Cerebellar nuclear complex (tissue), 1 donor: ENCODE measurements at places on chromosomes 7 and 10.
A peak's percentile ranks its signal among the peaks of the same experiment; 100 is the strongest.

- DNase-seq = no peak
Measured at GRCh38 chr10:6473901-6474370, 106.1 kb downstream of the PRKCQ start.

- DNase-seq = no peak
Measured at GRCh38 chr7:54898659-54899340, 120.0 kb upstream of the EGFR start.

DNA sequence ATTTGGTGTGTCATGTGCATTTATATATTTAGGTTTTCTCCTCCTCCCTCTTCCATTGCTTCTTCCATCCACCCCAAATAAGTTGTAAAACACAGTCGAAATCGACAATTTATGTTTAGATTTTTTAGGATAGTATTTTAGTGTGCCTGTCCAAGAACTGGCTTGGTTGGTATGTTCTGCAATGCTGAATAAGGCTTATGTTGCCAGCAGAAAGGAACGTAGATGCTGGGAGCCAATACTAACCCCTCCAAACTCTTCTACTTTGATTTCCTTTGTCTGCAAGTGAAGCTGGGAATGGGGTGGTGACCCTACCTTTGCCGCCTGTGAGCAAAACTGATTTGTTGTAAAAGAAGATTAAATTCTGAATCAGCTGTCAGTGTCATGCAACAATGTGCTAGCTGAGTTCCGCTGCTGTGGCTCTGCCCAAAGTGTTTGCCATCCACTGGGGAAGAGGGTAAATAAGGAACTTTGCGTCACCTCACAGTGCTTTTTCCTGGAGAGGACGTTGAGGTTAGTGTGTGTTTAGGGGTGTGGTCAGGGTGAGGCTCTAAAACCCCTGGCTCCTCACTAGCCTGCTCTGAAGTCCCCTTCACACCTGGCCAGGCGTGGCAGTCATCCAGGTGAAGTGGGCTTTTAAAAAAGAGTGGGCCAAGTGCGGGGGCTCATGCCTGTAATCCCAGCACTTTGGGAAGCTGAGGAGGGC lies 44.4 kb downstream of the TACC2 start:
- no peak for DNase-seq

DNA sequence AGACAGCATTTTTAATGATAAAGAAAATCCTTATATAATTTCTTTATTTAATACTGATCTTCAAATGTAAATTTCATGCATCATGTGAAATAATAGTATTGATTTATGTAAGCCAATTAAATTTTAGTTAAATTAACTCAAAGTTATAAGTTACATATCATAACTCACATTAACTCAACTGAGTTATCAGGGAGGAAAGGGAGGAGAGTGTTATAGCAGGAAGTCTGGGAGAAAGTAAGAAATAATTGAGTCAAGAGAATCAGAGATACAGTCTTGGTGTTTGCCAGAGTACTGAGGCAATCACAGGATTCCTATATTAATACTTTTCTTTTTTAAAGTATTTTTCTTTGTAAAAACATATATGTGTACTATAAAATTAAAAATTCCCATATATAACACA lies 4.0 kb downstream of the BICC1 start:
- DNase-seq = no peak

- DNase-seq = no peak
Measured at GRCh38 chr7:17598846-17599245, 300.4 kb downstream of the AHR start.

DNA sequence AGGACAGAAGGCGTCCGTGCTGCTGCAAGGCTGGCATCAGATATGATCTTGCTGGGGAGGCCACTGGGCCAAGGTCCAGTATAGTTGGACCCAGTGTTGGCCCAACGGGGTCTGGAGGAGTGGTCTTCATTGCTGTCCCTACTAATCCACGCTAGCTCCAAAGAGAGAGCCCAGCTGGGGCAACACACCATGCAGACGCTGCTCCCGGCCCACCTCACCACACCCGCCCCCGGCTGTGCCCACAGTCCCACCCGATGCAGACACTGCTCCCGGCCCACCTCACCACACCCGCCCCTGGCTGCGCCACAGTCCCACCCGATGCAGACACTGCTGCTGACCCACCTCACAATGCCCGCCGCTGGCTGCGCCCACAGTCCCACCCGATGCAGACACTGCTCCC lies 121.5 kb downstream of the VIPR2 start:
- no peak for DNase-seq

GRCh38 chr10:79346388-79347225 lies 662 bp upstream of the PPIF start:
- DNase-seq = no peak

GRCh38 chr7:98621573-98622482 lies 4.7 kb downstream of the NPTX2 start:
- DNase-seq = no peak

- peak; percentile 3 for DNase-seq
Measured at GRCh38 chr10:111486346-111486745, 409.5 kb downstream of the ADRA2A start.

GRCh38 chr7:148852272-148852671 lies 31.8 kb downstream of the EZH2 start:
- no peak for DNase-seq

DNA sequence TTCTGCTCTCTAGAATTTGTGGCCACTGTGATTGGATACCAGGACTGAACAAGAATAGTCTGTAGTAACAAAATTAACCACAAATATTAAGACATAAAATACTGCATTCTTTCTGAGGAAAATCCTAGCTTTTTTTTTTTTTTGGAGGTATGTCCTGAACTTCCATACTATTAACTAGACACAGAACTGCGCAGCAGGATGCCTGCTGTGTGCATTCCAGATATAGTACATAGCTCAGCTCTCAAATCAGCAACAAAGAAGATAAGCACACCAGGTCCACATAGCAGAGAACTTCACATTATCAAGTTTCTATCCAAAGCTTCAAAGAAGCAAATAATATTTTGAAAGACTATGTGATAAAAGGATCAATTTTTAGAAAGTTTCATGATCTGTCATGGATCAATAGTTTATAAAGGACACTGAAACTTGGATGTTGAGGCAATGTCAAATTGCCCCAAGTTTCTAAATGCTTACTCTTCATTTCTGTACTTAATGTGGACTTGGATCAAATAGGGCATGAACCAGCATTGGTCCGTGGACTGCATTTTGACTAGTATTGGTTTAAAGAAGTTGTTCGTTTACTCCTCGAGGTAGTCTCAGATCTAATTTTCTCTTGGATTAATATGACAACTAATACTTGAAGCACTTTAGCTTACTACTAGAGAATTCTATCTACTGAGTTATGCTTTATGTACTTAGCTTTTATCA lies 15.4 kb downstream of the NAMPT start:
- no peak for DNase-seq

DNA sequence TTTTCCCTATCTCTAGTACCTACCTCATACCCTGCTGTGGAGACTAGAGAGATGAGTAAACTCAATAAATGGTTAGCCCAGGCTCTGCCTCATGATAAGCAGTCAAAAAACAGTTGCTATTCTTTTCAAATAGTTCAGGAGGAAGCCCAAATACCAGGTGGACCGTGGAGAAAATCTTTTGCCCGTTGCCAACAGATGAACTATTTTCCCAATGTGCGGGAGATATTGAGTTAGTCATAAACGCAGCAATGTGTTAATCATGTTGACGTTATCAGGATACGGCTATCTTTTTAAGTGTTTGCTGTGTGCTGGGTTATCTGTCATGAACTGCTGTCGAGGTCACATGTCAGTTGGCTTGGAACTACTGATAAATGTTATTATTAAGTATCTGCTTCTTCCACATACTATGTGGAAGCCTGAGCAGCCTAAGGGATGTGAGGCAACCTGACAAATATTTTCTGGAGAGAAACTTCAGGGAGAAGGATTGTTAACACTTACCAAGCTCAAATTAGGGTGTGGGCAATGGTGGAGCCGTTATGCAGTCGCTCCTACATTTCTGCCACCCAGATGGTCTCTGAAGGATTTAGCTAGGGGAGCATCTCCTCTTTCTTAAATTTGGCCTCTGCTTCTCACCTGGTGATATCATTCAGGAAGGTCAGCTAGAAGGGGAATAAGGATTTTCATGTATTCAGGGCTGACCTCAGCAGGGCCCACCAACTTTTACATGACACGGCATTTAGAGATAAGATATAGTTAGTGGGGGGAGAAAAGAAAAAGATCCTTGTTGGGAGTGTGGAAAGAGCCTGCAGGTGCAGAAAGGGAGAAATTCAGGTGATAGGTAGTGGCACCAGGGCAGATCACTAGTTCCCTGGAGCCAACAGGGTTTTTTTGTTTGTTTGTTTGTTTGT lies 33.5 kb upstream of the SLC26A3 start:
- DNase-seq = no peak

GRCh38 chr7:158018971-158019645 lies 568.5 kb downstream of the PTPRN2 start:
- no peak for DNase-seq

DNA sequence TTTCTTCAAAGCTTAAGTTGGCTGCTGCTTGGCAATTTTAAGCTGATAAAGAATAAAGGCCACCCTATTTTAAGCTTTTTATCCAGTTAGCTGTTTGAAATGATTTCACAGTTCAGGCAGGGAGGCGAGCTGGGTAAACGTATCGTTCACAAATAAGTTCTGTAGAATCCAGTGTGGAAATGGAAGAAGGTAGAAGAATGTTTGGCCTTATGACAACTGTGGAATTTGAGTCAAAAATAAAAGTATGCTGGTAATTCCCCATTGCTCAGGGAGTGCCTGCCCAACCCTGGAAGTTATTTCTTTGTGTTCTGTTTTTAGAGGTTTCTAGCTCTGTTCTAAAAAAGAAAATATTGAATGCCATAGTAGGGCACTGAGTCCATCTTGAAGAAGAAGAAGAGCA lies 113.1 kb downstream of the ARL4A start:
- no peak for DNase-seq

DNA sequence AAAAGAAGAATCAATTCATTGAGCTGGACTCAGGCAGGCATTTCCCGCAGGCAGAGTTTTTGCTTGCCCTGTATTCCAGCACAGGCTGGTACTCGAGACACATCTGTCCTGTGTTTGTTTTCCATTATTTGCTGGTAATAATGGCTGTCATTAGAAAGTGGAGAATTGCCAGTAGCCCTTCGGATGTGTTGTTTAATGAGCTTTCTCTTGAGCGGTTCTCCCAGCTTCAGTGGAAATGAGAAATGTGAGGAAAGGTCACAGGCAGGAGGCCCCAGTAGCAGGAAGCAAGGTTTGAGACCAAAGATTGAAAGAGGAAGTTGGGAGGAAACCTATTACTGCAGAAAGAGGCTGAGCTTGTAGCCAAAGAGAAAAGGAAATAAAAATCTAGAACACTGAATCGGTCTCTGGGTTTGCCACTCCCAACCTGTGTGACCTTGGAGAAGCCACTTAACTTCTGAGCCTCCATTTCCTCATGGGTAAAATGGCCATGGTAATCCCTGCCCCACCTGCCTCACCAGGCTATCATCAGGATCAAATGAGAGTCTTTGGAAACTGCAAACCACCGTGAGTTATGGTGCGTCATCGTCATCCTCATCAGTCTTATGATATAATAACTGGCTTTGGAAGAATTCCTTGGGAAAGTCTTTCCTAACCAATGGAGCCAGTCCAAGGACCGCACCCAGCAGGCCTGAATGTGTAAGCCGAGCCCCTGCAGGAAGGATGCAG lies 67.7 kb downstream of the TACR2 start:
- no peak for DNase-seq

GRCh38 chr7:75596727-75597614 lies 104.9 kb downstream of the SPDYE5 start:
- no peak for DNase-seq

DNA sequence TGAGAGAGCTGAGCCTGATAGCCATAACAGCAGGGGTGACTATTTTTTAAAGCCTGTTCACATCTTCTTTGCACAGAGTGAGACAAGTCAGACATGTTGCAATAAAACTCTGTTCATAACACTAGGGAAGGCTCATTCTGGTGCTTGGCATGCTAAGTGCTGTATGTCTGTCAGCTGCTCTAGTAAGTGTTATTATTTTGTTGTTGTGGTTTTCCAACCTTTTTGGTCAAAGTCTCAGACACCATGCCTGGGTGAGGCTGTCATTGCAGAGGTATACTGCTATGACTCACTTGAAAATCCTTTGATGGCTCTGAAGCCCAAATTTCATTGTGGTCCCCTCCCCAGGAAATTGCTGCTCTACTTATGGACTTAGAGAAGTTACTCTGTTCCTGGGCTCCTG lies 129.7 kb downstream of the ADRA2A start:
- no peak for DNase-seq

DNA sequence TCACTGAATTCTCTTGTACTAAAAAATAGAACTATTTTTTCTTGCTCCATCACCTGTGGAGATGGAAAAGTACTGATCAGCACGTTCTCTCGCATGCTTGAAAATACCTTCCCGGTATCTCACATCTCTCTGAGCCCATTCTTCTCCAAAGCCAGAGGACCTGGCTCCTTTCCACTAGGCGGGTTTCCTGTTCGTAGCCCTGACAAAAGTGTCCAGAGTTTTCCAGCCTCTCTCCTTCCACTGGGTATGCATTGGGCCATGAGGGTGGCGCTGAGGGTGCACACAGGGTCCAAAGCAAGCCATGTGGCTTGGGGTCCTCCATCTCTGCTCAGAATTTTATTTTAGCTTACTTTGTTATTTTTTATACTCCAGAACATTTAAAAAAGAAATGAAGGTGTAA lies 16.3 kb upstream of the SRGN start:
- DNase-seq = no peak

- DNase-seq = no peak
Measured at GRCh38 chr7:134431815-134432214, 27.1 kb downstream of the AKR1B1 start.

- DNase-seq = no peak
Measured at GRCh38 chr7:92833024-92833765, 3.2 kb downstream of the CDK6 start.

GRCh38 chr10:27448921-27449320 lies 55.2 kb upstream of the RAB18 start:
- no peak for DNase-seq

DNA sequence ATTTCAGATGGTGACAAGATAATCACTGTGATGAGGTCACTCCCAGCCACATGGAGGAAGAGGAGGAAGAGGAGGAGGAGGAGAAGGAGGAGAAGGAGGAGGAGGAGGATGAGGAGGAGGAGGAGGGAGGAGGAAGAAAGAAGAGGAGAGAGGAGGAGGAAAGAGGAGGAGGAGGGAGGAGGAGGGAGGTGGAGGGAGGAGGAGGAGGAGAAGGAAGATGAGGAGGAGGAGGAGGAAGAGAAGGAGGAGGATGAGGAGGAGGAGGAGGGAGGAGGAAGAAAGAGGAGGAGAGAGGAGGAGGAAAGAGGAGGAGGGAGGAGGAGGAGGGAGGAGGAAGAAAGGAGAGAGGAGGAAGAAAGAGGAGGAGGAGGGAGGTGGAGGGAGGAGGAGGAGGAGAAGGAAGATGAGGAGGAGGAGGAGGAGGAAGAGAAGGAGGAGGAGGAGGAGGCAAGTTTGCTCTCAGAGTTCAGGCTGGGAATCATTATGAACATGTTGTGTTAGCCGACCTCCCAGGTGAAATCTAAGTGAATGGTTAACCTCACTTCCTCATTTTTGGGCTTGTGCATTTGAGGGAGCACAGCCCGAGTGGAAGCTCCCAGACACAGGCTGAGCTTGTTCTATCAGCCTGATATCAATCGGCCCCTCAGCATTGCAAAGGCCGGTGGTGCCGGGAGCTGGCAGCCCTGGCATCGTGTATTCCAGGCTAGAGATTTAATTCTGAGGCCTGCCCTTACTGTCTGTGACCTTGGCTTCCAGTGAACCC lies 236.2 kb upstream of the PITRM1 start:
- no peak for DNase-seq
